ENCODE measurements at places on chromosomes 4 and X.

DNA sequence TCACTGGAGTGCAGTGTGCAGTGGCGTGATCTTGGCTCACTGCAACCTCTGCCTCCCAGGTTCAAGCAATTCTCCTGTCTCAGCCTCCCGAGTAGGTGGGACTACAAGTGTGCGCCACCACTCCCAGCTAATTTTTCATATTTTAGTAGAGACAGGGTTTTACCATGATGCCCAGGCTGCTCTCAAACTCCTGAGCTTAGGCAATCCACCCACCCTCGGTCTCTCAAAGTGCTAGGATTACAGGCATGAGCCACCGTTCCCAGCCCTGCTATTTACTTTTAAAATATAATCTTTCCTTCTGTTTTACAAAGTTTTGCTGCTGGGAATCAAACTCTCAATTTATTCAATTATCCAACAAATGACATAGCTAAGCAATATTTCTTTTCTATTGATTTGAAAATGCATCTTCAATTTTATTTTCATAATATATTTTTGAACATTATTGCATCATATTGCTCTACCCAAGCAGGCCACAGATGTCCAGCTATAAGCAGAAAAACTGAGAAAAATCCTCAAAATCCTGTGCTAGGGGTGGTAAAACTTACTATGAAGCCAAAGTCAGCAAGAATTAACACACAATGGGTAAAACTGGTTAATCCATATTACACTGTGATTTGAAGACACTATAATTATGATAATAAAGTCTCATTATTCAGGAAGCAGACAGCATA, 5.2 kb downstream of the TIFA start:
- DNase-seq, result no peak

- DNase-seq, result no peak
Observed at GRCh38 chrX:70754169-70754848, 154.2 kb downstream of the TEX11 start.

GRCh38 chrX:135200297-135200696, 29.1 kb upstream of the CT55 start:
- DNase-seq, result no peak

DNA sequence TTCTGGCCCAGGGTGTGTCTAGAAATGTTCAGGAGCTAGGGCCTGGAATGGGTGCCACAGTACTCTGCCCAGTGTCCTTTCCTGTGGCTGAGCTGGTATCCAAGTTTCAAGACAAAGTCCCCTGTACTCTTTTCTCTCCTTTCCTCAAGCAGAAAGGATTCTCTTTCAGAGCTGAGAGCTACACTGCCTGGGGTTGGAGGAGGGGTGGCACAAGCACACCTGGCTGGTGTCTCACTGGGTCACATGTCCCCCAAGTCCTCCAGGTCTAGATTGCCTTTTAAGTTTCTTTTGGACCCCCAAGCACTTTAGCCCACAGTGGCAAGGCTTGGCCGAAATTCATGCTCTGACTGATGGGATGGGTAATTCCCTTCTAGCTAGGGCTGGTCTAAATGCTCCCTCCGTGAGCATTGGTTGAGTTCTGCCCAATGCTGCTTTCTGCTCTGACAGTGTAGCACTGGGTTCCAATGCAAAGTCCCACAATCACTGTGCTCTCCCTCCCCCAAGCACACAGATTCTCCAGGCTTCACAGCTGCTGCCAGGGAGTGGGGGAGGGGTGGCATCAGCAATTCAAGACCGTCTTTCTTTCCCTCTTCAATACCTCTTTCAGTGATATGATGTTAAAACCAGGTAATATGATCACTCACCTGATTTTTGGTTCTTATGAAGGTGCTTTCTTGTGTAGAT, 47.8 kb downstream of the BEX3 start:
- DNase-seq, result no peak

- no peak for DNase-seq
Observed at GRCh38 chr4:81398379-81398778, 73.3 kb downstream of the RASGEF1B start.

Measured in activated CD8-positive, alpha-beta memory T cell treated with anti-CD3 and anti-CD28 coated beads for 1 hour (primary cell).